Naive thymus-derived CD4-positive, alpha-beta T cell (primary cell): ENCODE measurements at places on chromosomes 6 and 20. TPM values are rescaled to one million over a fixed set of nuclear protein-coding genes. Genes with fewer than 3 reads are reported as not detected.
A peak's percentile ranks its signal among the peaks of the same experiment; 100 is the strongest.

- no peak overlapping the region for H3K27ac ChIP-seq
- H3K36me3 ChIP-seq: no peaks in the 10 kb centered on the region
- H3K4me1 ChIP-seq: no peaks in the 10 kb centered on the region
- H3K4me3 ChIP-seq: no peak overlapping the region
- peaks cover 3% of the 10 kb centered on the region for H3K27me3 ChIP-seq
- no peak for DNase-seq
These were observed 171.3 kb downstream of the ANKRD60 start for GRCh38 chr20:58056921-58057686.

DNA sequence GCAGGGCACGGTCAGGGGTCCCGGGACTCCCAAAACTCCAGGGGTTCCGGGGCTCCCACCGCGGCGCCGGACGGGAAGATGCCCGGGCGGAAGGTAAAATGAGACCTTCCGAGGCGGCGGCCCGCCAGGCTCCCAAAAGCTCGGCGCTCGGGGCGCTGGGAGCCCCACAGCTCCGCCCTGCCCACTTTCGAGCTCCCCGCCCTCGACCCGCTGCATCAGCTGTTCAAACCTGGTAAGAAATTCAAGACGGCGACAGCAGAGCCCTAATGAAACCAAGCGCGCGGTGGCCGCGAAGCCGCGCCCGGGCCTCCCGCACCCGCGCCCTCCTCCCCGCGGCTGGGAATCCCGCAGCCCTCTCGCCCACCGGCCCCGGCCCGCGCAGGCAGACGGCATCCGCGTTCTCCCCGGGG is 369 bp downstream of the SLC4A11 start:
- H3K27me3 ChIP-seq: no peaks in the 10 kb centered on the region
- peak overlapping the region; percentile 59 for H3K4me3 ChIP-seq
- H3K36me3 ChIP-seq: no peaks in the 10 kb centered on the region
- DNase-seq: peak; percentile 44

DNA sequence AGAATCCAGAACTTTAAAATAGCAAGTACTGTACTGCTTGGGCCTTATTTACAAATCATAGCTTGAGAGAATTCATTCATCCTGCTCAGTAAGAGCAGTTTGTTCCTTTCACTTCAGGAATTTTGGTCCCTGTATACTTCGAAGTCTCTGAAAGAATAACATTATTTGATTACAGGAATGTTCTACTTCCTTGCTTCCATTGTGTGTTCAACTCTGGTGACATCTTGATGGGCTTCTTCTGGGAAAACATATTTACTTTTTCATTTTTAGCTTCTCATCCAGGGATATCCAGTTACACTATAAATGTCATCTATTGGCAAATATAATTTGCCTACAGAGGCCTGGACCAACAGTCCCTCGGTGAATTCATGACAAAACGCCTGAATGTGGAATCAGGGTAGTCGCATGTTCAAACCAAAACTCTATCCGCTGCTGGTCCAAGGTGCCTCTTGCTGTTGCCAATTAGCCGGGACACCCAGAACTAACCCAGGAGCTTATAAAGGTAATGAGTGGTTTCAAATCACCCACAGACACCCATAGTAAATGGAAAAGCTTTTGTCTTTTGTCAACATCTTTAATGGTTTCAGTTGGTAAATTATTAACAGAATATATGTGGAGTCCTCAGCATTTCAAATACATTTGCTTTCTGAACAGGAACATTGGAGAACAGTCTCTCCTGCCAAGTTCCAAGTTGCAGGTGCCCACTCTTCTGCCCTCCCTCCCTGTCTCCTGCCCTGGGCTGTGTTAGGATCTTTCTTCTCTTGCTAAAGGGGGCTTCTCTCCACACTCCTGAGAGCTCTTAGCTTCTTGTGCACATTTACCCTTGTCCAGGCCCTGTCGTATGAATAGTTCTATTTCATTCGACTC is 162.5 kb upstream of the CITED2 start:
- H3K36me3 ChIP-seq: no peaks in the 10 kb centered on the region
- H3K27me3 ChIP-seq: no peaks in the 10 kb centered on the region
- DNase-seq: no peak
- H3K4me3 ChIP-seq: no peak overlapping the region
- peaks cover 10% of the 10 kb centered on the region for H3K4me1 ChIP-seq
- no peak overlapping the region for H3K27ac ChIP-seq

DNA sequence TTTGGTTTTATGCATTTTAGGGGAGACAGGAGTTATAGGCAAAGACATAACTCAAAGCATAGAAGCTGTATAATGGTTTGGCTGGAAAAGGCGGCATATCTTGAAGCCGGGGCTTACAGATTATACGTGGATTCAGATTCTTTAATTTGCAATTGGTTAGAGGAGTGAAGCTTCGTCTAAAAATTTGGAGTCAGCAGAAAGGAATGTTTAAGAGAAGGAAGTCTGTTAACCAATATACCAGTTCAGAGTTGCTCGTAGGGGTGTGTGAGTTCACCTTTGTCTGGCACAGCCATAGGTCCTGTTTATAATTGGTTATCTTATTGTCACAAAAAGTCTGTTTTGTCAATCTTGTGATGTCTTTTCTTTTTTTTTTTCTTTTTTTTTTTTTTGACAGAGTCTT is 8.9 kb downstream of the ARHGAP40 start:
- no peaks in the 10 kb centered on the region for H3K4me1 ChIP-seq
- no peak for DNase-seq
- no peaks in the 10 kb centered on the region for H3K36me3 ChIP-seq
- H3K27ac ChIP-seq: no peak overlapping the region
- no peak overlapping the region for H3K4me3 ChIP-seq

- no peaks in the 10 kb centered on the region for H3K4me1 ChIP-seq
- no peaks in the 10 kb centered on the region for H3K27me3 ChIP-seq
- H3K27ac ChIP-seq: no peak overlapping the region
These were observed 9.6 kb downstream of the SNX3 start for GRCh38 chr6:108251252-108251651.

DNA sequence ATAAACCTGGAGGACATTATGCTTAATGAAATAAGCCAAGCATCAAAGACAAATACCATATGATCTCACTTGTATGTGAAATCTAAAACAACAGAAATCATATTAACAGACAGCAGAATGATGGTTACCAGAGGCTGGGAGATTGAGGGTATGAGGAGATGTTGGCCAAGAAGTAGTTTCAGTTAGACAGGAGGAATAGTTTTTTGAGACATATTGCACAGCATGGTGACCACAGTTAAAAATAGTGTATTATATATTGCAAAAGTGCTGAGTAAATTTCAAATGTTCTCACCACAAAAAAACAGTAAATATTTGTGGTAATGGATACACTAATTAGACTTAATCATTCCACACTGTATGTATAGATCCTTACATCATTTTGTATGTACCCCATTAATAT is 1.8 kb downstream of the GABRR1 start:
- no peaks in the 10 kb centered on the region for H3K36me3 ChIP-seq
- no peak for DNase-seq
- no peaks in the 10 kb centered on the region for H3K27me3 ChIP-seq
- no peak overlapping the region for H3K27ac ChIP-seq
- no peaks in the 10 kb centered on the region for H3K4me1 ChIP-seq

- no peak for DNase-seq
- no peak overlapping the region for H3K27ac ChIP-seq
- H3K4me1 ChIP-seq: peaks cover 21% of the 10 kb centered on the region
- H3K36me3 ChIP-seq: no peaks in the 10 kb centered on the region
- H3K4me3 ChIP-seq: no peak overlapping the region
- H3K27me3 ChIP-seq: no peaks in the 10 kb centered on the region
These were observed 74.3 kb upstream of the EMILIN3 start for GRCh38 chr20:41440882-41441281.

DNA sequence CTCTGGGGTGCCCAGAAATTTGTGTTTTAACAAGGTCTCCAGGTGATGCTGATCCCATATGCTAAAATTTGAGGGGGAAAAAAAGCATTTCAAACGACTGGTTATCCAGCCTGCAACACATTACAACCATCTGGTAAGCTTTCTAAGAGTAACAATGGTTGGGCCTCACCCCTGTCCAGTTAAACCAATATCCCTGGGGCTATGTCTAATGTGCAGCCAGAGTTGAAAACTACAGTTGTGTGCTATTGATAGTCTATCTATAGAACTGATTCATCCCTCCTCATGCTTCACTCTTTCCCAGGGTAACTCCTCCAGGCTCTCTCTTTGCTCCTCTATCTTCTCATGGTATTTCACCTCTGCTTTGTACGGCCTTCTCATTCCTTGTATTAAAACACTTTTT is 458.3 kb downstream of the MMUT start:
- H3K36me3 ChIP-seq: no peaks in the 10 kb centered on the region
- H3K27ac ChIP-seq: no peak overlapping the region
- no peak for DNase-seq
- no peaks in the 10 kb centered on the region for H3K4me1 ChIP-seq

- H3K27ac ChIP-seq: no peak overlapping the region
- H3K4me3 ChIP-seq: no peak overlapping the region
- H3K27me3 ChIP-seq: no peaks in the 10 kb centered on the region
- DNase-seq: no peak
- no peaks in the 10 kb centered on the region for H3K36me3 ChIP-seq
These were observed 35.4 kb upstream of the SENP6 start for GRCh38 chr6:75566137-75566767.

- H3K27ac ChIP-seq: no peak overlapping the region
- no peak for DNase-seq
- no peak overlapping the region for H3K4me3 ChIP-seq
- H3K36me3 ChIP-seq: no peaks in the 10 kb centered on the region
- no peaks in the 10 kb centered on the region for H3K27me3 ChIP-seq
These were observed 444.8 kb downstream of the PTPRT start for GRCh38 chr20:42744756-42745465.

Gene GRIK2
- polyA plus RNA-seq: not detected

Gene GLYATL3
- polyA plus RNA-seq: not detected

Gene MAPK13
- polyA plus RNA-seq: 51.4 TPM

Gene CD24
- 0.23 TPM for polyA plus RNA-seq

Gene RARS2
- polyA plus RNA-seq: 32.3 TPM

Gene GFRAL
- polyA plus RNA-seq: not detected

Gene BIRC7
- not detected for polyA plus RNA-seq

Gene TBC1D22B
- 10.7 TPM for polyA plus RNA-seq

Gene XRN2
- 83.2 TPM for polyA plus RNA-seq
